NCI-H187 (cell line): ENCODE measurements at places on chromosomes 11 and 22.

- DNase-seq: no peak
Observed at GRCh38 chr22:30542811-30543188, 3.7 kb downstream of the SEC14L6 start.

GRCh38 chr11:115929618-115930129 lies 425.5 kb upstream of the CADM1 start:
- DNase-seq: no peak

- DNase-seq: peak; percentile 3
Observed at GRCh38 chr11:83827940-83828554, 541.9 kb upstream of the CCDC90B start.

DNA sequence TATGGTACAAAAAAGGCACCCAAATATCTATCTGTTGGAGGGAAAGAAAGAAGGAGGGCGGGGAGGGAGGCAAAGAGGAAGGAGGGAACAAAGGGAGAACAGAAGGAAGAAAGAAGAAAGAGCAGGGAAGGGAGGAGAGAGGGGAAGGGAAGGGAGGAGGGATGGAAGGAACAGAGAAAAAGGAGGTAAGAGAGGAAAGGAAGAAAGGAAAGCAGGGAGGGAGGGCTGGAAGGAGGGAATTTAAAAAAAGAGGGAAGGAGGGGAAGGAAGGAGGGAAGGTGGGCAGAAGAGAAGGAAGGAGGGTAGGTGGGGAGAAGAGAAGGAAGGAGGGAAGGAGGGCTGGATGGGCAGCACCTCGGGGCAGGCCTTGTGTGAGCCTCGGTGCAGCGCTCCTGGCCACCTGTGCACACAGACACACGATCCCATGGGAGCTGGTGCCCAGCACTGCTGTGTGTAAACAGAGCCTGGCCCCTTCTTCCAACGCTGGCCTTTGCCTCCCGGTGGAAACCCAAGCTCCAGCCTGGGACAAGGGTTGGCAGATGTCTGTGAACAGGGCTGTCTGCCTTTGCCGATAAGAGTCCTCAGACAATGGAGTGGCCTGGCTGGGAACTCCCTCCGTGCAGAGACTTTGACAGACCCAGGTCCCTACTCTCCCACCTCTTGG lies 23.2 kb downstream of the SMIM38 start:
- DNase-seq: no peak

DNA sequence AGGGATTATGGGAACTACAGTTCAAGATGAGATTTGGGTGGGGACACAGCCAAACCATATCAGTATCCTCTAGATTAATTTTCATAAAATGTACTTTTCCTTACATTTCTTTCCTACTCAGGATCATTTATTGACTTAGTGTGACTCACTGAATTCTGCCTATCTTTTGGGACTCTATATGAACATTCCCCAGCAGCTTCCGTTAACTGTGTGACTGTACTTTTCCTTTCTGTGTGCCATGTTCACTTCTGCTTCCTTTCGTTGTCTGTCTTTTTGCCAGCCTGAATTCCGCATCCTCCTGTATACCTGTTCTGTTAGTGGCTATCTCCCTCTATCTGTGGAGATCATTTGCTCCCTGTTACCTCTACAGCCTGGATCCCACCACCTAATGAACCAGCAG lies 48.8 kb downstream of the SPECC1L start:
- no peak for DNase-seq

- DNase-seq: no peak
Observed at GRCh38 chr22:48819232-48819631, 1008.4 kb downstream of the BRD1 start.

DNA sequence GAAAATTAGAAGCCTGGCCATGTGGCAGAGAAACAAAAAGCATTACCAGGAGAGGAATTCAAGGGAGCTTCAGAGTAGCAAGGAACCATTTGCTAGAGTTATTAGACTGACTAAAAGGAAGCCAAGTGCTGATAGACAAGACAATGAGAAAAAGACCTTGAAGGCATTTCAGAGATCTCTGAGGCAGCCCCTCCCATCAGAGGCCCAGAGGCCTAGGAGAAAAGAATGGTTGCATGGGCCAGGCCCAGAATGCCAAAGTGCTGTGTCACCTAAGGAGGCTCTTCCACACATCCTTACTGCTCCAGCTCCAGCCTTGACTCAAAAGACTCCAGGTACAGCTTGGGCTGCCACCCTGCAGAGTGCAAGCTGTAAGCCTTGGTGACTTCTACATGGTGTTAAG lies 61.8 kb upstream of the POU2AF2 start:
- DNase-seq: no peak

- no peak for DNase-seq
Observed at GRCh38 chr11:8339592-8340022, 75.9 kb upstream of the LMO1 start.

GRCh38 chr11:67592880-67593564 lies 9.4 kb downstream of the GSTP1 start:
- no peak for DNase-seq

GRCh38 chr11:98766903-98767302 lies 253.8 kb upstream of the CNTN5 start:
- DNase-seq: no peak

- no peak for DNase-seq
Observed at GRCh38 chr11:5973530-5973929, 5.2 kb upstream of the OR56A5 start.

- no peak for DNase-seq
Observed at GRCh38 chr22:40033586-40034380, 39.0 kb downstream of the FAM83F start.

- no peak for DNase-seq
Observed at GRCh38 chr11:46639197-46639839, 22.0 kb downstream of the ATG13 start.

- DNase-seq: no peak
Observed at GRCh38 chr22:45207981-45208664, 32.6 kb downstream of the KIAA0930 start.

DNA sequence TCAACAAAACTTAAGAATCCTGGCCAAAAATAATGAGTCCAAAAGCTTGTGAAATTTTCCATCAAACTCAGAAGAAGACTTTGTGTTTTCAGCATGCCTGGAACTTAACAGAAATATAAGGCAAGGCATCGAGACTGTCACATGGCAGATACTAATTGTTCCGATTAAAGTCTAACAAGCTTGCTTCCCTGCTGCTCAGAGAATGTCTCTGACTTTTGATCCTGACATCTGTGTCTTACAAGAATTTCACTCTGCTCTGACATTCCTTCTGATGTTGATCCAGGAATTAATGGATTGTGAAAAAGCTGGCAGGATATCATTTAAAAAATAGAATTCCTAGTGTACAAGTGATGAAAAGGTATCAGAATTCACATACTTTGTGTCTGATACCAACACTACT lies 170.2 kb downstream of the DCDC1 start:
- DNase-seq: no peak

DNA sequence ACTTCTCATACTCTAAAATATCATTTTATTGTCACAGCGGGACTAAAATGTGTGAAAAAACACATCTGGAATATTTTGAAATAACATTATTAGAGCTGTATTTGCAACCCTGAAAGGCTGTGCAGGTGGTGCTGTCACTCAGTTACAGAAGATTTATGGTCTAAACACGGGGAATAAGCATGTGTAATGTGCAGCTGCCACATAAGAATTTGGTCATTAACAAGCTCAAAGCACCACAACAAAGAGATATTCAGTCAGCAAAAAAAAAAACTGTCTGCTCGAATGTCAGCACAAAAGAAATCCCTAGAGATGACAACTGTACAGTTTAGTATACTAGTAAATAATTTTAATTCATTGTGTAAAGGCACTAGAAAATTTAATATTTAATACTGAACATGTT lies 31.3 kb downstream of the TMEM123 start:
- no peak for DNase-seq

DNA sequence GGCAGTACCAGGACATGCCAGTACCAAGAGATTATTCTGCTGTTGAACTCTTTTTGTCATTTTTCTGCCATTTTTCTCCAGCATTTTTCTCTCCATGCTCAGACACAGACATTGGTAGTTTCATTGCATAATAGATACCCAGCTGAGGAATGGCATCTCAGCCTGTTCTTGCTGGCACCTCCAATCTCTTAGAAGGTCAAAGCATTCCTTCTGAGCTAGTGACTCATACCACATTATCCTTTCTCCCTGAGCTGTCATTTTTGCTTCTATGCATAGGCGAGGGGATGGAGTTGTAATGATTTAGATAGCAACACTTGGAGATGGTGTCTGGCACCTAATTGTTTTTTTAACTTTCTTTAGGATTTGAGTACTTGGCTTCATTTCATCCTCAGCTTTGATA lies 321.1 kb downstream of the NELL1 start:
- DNase-seq: no peak

- DNase-seq: no peak
Observed at GRCh38 chr22:46295277-46295971, 1.2 kb upstream of the GTSE1 start.

- no peak for DNase-seq
Observed at GRCh38 chr22:21688706-21689381, 23.0 kb downstream of the PPIL2 start.

- DNase-seq: no peak
Observed at GRCh38 chr11:68329978-68330699, 17.7 kb downstream of the LRP5 start.

- DNase-seq: no peak
Observed at GRCh38 chr11:113796663-113797259, 17.2 kb downstream of the CLDN25 start.

- no peak for DNase-seq
Observed at GRCh38 chr11:130020323-130020722, 17.7 kb upstream of the PRDM10 start.

GRCh38 chr22:50315289-50316113 lies 8.1 kb upstream of the PLXNB2 start:
- DNase-seq: no peak

- no peak for DNase-seq
Observed at GRCh38 chr11:98495601-98496000, 525.1 kb upstream of the CNTN5 start.

GRCh38 chr11:122686111-122686510 lies 30.6 kb downstream of the UBASH3B start:
- no peak for DNase-seq

- no peak for DNase-seq
Observed at GRCh38 chr22:23093051-23093788, 22.9 kb downstream of the GNAZ start.

DNA sequence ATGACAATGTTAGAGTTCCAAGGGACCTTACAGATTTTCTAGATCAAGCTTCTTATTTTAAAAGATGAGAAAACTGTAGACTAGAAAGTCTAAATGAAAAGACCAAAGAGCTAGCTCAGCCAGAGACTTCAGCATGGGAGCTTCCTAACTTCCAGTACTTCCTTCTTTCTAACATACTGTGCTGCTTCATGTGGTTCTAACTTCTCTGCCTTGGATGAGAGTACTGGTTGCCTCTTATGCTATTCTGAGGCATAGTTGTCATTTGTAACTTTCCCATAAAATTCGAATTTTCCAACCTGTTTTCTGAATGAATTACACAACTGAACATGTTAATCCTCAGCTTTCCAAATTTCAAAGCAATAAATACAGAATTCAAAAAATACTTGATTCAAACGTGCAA lies 1.8 kb downstream of the MTMR2 start:
- DNase-seq: no peak

DNA sequence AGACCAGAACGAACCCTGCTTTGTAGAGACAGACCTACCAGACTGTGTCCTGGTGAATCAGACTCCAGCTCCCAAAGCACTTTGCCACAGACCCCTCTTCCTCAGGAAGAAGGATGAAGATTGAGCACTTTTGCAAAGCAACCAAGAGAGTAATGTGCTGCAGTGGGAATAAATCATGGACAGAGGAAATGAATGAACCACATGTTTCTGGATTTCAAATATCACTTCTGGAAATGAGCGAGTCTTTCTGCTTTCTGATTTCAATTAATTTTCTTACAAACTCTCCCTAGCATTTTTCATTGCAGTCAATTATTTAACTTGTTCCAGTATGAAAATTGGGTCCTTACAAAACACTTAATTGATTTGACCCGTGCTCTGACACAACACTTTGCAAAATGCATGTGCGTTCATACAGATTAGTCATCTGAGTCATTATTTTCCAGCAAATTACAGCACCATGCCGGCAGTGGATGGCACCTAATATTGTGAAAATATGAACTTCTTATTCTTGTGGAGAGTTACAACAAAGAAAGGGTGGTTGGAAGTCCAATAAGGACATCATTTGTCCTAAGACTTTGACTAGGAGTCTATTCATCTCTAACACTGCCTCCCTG lies 315.9 kb upstream of the CCDC90B start:
- DNase-seq: no peak

GRCh38 chr11:11532574-11532973 lies 89.2 kb downstream of the GALNT18 start:
- DNase-seq: peak; percentile 55

GRCh38 chr11:1026163-1026450 lies 10.4 kb downstream of the MUC6 start:
- no peak for DNase-seq
